ENCODE measurements at places on chromosomes 1 and 21.

GRCh38 chr1:109757936-109758786 is 5.6 kb downstream of the EPS8L3 start:
- no peak for DNase-seq

GRCh38 chr1:28578696-28579218 is 13.3 kb upstream of the RAB42 start:
- DNase-seq: no peak

DNA sequence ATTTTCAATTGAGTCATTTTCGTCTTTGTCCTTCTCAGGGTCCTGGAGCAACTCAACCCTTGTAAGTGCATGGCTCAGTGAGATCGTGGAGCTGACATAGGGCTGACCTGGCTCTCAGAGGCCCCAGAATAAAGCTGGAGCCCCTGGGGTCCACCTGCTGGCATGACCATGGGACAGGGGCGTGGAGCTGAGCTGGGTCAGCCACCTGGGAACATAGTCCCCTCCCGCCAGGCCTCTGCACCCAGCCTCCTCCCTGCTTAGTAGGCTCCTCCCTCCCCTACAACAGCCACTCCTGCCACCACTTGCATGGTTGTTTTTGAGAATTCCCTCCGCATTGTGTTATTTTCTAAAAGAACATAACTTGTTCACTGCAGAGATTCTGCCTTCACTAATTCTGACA is 3.1 kb upstream of the RIPK4 start:
- DNase-seq: no peak

DNA sequence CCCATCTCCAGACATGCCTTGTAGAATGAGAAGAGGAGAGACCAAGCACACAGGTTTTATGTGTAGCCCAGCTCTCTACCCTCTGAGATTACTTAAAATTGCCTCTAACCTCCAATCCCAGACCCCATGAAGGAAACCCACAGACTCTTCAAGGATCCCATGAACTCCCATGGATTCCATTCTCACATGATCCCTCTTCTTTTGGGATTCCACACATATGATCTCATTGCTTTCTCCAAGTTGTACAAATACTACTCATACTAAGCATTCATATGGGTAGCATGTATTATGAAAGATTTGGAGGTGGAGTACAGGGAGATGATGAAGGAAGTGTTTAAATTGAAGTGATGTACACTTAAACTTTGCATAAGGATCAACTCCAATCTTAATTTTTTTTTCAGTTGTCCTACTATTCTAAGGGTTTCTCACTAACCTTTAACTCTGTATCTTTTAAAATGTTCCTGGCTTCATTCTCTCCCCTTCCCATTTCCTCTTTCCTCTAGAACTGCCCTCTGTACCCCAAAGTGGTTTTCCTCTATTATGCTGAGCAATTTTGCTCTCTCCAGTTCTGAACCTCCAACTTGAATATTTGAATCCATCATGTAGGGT is 41.6 kb downstream of the MFSD2A start:
- DNase-seq: no peak

DNA sequence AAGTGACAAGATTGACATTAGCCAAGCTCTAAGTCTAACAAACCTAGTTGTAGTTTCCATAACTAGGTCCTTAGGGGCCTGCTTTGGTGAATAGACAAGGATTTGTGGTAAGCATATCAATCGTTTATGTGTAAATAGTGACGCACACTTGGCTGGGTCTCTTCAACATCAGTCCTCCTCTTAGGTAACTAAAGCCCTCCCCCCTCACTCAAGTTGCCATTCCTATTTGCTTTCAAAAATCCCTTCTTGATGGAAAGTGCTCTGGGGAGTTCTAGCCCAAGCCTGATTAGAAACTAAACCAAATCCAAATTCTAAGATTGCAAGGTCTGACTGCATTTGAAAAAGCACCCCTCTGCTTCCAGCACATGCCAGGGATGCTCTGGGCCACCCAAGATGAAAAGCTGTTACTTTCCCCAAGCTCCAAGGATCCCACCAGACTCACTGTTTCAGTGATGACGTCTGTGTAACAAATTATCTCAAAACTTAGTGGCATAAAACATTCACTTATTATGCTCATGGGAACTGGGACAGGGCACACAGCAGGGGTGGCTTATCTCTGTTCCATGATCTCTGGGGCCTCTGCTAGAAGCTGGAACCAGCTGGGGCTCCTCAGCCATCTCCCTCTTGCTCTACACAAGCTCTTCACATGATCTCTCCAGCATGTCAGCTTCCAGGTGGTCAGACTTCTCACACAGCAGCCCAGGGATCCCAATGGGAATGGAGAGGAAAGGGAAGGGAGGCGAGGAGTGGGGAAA is 74.1 kb downstream of the RRAGC start:
- DNase-seq: no peak

GRCh38 chr1:41672641-41673361 is 188.3 kb upstream of the EDN2 start:
- DNase-seq: no peak

DNA sequence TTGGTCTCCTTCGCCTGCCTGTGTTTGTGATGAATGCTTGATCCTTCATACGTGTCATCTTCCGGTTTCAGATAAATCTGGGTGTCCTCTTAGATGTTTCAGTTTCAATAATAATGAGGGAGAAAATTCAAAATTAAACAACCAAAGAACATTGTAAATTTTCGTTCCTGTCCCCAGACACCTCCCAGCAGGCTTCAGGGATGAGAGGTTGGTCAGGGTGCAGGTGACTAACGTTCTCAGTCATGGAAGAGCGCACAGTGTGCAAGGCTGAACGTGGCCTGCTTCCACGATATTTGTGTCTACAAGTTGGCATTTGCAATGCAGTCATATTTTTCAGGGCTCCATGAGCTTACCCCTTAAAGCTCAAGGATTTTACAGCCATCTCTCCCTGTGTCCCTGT is 147.1 kb upstream of the ARHGEF16 start:
- DNase-seq: no peak

DNA sequence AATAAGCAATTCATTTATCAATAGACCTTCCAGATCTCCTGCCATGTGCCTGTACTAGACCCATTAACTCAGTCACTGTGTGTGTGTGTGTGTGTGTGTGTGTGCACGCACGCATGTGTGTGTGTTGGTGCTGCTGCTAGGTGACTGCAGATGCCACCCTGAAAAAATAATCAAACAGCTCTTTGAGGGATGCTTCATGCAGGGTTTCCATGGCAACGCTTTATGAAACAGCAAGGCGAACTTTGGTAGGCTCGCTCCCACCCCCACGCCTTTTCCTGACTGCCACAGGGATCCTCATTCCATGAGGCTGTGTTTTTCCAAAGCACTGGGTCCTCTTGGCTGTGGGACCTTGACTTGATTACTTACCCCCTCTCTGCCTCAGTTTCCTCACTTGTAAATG is 94.0 kb downstream of the HMGB4 start:
- DNase-seq: no peak

DNA sequence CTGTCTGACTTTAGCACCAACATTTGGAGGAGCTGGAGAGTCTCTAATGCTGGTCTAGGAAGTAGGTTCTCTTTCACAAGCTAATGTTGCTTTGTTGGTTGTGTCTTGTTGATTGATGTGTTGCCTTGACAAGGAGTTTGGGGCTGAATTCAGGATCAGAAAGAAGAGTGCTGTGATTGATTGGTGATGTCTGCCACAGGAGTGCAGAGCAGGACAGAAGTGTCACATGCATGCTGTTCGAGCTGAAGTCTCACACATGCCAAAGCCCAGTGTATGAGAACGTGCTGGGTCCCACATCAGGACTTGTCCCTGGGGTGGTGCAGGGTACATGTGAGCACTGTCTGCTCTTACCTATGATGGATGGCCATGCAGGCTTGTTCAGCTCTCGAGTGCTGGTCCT is 694.4 kb downstream of the MATN1 start:
- no peak for DNase-seq

DNA sequence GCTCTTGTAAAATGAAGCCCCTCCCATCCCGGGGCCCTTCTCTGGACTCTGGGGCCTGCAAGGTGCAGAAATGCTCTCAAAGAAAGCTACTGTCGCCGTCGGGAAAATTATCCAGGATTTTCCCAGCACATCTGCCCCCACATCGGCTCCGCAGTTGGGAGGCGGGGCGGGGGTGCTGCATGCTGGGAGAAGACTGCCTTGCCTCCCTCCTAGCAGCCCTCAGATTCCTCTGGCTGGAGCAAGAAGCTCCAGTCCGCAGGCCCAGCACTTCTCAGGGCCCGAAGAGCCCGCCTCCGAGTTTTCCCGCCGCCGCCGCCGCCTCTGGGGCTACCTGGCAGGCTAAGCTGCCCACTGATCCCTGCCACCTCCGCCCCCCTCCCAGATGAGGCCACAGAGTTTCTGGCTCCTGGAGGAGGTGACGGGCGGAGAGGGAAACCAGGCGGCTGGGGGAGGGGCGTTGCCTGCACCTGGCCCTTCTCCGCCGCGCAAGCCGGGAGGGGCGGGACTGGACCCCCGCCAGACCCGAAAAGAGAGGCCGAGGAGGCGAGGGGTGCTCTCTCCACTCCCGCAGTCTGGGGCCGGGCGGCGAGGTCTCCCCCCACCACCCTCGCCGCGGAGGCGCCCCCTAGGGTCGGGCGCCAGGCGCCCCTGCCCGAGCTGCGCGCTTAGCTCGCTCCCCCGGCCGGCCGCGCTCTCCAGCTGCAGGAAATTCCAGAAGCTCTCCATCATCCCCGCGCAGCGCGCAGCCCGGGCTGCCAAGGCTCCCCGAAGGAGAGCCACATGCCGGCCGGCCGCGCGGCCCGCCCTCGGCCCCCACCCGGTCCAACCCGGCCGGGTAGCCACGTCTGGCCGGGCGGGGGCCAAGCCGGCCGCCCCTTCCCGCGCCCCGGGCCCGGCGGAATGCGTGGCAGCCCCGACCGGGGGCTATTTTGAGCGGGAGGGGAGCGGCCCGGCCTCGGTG is 28.8 kb downstream of the AHDC1 start:
- no peak for DNase-seq

DNA sequence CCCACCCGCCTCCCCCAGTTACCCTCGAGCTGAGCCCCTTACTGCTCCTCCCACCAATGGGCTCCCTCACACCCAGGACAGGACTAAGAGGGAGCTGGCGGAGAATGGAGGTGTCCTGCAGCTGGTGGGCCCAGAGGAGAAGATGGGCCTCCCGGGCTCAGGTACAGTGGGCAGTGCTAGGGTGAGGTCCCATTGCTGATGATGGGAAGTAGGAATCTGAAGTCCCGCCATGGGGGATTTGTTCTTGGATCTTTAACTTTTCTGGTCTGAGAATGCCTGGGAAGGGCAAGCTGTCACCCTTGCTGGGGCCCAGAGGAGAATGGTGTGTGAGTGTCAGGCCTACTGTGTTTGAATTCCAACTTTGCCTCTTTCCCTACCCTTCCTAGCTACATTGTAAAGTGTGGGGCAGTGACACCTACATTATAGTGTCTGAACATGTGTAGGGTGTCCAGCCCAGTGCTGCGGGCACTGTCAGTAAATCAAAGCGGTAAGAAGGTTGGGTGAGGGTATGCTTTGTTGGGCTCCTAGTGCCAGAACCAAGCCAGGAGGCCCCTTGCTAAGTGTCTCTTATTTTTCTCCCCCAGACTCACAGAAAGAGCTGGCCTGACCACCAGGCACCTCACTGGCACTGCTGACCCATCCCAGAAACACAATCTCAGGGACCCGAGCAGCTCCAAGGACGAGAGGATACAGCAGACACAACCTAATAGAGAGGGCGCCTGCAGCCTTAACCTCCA is 44.7 kb downstream of the YARS1 start:
- DNase-seq: no peak

DNA sequence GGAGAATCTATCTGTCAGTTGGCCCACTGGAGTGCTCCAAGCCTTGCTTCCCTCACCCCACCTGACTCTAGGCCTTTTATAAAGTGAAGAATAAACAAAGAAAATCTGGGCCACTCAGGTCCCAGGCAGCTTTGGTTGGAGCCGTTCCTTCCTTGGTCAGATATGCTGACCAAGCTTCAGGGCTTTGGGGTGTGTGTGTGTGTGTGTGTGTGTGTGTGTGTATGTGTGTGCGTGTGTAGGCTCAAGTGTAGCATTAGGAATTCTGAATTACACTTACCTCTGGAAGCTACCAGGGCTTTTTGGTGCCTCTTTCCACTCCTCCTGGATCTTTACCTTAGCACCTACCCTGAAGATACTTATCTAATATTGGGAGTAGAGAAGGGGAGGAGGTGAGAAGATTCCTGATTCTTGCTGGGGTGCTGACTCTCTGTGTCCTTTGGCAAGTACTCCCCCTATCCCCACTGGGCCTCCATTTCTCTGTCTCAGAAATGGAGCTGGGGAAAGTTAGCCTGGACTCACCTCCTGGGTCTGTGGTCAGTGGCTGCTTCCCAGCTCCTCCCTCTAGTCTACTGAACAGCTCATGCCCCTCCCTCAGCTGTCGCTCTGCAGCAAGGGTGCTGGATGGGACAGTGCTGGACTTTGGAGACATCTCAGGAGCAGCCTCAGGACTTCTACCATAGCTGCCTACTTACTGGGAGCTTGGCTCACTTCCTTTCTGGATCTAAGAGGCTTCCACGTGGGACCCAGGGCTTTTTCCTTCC is 10.8 kb downstream of the FOXD2 start:
- DNase-seq: no peak

DNA sequence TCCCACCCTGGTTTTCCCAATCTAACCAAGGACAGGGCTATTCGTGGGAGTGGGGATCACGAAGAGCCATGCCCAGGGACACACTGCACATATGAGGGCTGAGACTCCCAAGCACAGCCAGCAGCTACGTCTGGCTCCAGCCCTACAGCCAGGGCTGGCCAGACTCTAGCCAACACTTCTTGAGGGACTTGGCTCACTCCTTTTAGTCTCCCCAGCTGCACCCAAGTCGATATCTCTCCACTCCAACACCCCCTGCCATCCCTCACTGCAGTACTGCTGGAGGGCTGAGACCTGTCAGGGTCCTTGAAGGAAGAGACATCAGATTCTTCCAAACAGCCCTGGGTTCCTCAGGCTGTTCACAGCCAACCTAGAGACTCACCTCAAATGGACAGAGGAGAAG is 62.6 kb downstream of the CD46 start:
- no peak for DNase-seq

DNA sequence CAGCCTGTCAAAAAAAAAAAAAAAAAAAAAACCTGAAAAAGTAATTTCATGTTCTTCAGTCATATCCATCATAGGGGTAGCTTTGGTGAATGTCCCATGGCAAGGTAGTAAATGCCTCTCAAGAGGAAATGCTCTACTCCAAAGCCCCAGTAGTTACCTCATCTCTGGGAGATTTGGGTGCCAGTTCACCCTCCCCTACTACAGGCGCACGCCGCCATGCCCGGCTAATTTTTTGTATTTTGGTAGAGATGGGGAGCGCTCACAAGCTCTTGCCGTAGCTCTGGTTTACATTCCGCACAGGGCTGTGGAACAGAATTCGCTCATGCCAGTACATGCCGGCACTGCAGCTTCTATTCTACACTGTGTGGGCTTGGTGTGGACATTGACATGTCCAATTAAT is 13.7 kb downstream of the PIK3CD start:
- DNase-seq: no peak

- DNase-seq: no peak
Measured at GRCh38 chr1:10704368-10704882, 92.0 kb downstream of the CASZ1 start.

- DNase-seq: no peak
Measured at GRCh38 chr1:206716870-206717673, 32.4 kb downstream of the MAPKAPK2 start.

Measured in Panc1 (cell line).